ENCODE measurements at places on chromosomes 6 and 20.

- DNase-seq = no peak
These were observed 78.2 kb downstream of the TSHZ2 start for GRCh38 chr20:53050338-53050737.

- DNase-seq = no peak
These were observed 129.6 kb downstream of the PLEKHG1 start for GRCh38 chr6:150729188-150729748.

GRCh38 chr6:5713519-5713918, 293.2 kb downstream of the NRN1 start:
- no peak for DNase-seq

DNA sequence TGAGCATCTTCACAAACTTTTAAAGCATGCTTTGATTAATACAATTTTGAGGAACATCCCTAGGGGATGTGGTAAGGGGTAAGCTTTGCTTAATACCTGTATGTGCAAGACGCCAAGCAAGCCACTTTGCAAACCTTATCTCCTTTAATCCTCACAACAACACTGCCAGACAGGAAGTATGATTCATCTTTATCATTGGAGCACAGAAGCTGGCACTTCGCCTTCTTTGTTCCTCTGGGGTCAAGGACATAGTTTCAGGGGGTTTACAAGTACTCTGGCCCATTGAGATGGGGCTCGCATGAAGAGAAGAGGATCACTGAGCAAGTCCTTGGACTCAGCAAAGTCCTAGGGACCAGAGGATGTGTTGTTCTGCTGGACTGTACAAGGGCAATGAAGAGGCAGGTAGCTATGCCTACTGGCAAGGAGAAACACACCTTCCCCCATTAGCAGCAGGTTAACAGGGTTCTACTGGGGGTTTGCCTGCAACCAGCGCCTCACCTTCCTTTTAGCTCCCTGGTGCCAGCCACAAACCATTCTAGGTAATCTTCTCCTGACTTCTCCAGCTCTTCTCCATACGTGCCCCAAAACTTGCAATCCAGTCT, 8.8 kb downstream of the TMEM244 start:
- DNase-seq = no peak

GRCh38 chr20:63807654-63808053, 23.4 kb downstream of the ZBTB46 start:
- no peak for DNase-seq

DNA sequence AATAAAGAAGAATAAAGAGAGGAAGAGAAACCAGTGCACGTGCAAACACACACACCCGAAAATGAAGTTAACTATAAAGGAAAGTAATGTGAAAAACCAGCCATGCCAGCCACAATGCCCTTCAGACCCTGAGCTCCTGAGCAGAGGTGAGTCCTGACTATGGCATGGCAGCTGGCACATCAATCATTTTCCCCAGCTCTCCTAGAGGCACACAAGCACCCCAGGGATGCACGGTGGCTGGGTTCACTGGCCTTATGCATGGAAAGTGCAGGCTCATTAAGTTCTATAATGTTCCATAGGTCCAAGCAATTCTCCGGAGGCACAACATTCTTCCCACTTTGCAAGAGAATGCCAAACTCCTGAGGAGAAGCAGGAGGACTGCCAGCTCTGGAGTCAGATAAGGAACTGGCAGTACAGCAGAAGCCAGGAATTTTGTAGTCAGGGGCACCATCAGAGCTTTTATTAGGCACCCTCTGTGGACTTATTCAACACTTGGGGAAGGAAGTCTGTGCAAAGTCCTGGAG, 175.0 kb upstream of the PRDM1 start:
- no peak for DNase-seq

- no peak for DNase-seq
These were observed 96.0 kb downstream of the DTD1 start for GRCh38 chr20:18683839-18684238.

DNA sequence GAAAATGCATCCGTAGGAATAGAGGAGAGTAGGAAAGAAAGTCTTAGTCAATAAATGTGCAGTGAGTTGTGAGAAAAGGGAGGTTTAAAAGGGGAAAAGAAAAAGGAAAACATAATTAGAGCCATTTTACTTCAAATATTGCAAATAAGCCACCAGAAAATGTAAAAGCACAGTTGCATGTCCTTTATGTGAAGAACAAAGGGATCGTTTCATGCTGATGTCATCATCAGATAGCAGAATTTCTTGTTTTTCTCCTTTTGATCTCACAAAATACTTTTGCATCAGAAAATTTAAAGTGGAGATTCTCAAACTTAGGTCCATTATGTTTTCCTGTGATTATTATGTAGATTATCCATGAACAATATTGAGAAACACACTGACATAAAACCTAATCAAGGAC, 166.7 kb downstream of the HAO1 start:
- DNase-seq = no peak

DNA sequence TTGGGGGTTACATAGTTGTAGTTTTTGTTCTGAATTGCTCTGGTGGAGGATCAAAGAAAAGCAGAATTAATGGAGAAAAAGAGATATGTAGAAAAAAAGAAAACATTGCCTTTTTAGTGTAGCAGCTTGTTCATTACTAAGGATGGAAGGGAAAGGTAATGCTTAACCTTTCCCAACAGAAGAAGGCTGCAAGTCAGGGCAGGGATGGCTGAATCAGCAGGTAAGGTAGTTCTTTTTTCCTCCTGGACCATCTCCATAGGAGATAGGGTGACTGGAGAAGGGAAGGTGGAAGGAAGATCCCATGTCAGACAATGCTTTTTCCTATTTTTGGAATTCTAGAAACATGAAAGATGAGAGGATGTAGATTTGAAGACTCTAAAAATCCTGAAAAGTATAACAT, 79.4 kb upstream of the SUPT3H start:
- no peak for DNase-seq

GRCh38 chr20:9161311-9161710, 92.4 kb downstream of the PLCB4 start:
- no peak for DNase-seq

DNA sequence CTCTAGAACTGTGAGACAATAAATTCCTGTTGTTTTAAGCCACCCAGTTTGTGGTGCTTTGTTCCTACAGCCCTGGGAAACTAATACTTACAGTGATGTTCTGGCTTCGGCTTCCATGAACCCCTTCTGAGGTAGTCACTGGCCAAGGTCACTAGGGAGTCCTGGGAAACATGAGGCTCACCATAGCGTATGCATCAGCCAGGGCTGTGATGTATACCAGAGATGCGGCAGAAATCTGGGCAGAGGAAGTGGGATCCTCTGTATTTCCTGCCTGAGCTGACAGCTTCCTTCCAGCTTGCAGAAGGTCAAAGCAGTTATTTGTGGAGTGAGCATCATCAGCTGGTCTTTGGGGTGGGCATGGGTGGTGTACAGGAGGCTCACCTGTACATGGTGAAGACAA, 27.9 kb downstream of the KAT14 start:
- DNase-seq = no peak

GRCh38 chr6:51535327-51535726, 552.1 kb downstream of the PKHD1 start:
- no peak for DNase-seq

DNA sequence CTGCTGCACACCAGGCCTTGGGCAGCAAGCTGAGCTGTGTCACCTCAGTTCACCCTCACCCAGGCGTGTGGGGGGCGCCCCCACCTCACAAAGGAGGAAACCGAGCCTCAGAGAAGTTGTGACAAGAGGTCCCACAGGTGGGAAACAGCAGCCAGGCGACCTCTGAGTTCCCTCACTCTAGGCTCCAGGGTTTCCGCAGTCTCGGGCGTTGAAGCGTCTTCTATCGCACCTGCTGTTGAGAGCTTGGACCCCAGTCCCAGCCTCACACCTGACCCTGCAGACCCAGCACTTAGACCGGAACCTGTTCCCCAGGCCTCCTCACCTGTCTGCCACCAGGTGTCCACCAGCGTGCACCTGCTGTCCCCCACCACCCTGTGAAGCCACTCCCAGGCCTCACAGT, 22.3 kb upstream of the APMAP start:
- DNase-seq = no peak

GRCh38 chr20:16828666-16829305, 80.6 kb downstream of the OTOR start:
- no peak for DNase-seq

GRCh38 chr6:170010665-170011203, 259.3 kb downstream of the ERMARD start:
- DNase-seq = no peak

GRCh38 chr6:26276841-26277648, 88.0 kb upstream of the BTN3A2 start:
- no peak for DNase-seq

GRCh38 chr6:23951691-23952090, 174.3 kb upstream of the NRSN1 start:
- DNase-seq = no peak

DNA sequence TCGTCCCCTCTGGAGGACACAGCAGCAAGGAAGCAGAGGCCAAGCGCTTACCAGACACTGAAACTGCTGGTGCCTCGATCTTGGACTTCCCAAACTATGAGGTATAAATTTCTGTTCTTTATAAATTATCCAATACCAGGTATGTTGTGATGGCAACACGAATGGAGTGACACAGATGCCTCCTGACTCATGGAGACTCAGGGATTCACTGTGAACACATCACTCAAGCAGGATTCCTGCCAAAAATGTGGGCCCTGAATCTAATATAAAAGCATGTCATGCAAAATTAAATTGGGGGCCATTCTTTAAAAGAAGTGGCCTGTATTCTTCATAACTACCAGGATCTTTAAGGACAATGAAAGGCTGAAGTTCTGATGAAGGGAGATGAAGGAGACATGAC, 52.5 kb upstream of the SLC22A23 start:
- no peak for DNase-seq

GRCh38 chr20:20967564-20968184, 138.5 kb downstream of the LINC00237 start:
- DNase-seq = no peak

- no peak for DNase-seq
These were observed 126.5 kb upstream of the JAG1 start for GRCh38 chr20:10800288-10800687.

DNA sequence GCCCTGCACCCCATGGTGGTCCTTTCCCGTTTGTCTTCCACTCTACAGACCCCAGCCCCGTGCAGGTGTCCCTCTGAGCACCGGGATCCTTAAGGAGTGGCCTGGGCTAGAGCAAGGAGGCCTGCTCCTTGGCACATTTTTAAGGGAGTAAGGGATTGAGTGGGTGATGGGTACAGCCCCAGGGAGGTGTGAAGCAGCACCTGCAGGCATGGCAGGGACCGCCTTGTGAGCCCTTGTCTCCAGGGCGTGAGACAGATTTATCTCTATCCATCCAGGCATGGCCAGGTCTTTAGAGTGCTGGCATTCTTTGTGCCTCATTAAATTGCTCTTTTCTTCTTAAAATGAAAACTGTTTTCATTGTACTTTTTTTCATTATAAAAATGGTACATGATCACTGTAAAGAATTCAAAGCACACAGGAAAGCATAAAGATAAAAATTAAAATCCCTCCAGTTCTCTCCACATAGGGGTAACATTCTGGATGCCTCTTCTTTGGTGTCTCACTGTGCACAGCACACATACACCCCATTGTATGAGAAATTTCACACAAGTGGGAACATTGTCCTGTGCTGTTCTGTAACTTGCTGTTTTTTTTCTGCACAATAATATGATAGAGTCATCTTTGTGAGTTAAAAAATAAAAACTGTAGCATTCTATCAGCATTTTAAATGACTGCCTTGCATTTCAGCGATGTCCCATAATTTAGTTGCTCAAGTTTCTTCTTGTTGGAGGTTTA, 31.9 kb upstream of the ZNF831 start:
- no peak for DNase-seq

GRCh38 chr6:23224540-23224939, 655.2 kb downstream of the HDGFL1 start:
- DNase-seq = no peak

DNA sequence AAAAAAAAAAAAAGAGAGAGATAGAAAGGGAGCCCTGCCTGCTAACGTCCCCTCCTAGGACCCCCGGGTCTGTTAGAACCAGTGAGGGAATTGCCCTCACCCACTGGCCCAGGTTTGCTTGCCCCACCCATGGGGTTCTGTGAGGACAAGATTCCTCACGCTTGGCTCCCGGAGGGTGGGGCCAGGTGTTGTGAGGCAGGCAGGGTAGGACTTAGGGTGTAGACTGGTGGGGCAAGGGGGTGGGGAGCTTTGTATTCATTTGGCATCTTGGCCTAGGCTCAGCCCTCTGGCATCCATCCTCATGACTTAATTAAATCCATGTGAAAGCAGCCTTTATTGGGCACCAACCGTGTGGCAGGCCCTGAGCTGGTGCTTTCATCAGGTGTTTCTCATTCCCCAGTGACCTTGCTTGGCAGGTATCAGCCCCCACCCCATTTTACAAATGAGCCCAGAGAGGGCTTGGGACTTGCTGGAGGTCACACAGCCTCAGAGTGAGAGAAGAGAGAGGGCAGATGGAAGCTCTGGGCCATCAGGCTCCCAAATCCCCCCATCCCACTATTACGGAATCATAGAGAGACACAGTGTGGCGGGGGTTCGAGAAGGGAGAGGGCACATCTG, 19.0 kb downstream of the RAB44 start:
- no peak for DNase-seq

DNA sequence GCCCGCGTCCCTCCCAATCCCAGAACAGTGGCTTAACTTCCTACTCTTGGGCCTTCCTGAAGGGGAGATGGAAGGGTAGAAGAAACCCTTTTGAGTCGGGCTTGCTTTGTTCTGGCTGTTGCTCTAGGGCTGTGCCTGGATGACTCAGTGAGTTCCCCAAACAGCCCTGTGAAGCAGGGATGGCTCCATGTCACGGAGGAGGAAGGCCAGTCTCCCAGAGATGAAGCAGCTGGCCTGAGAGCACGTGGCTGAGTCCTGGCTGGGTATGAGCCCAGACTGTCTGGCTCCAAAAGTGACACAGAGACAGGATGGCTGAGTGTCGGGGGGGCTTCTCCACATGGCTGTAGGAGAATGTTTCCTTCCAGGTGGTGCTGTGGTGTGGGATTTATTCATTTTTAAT, 4.6 kb downstream of the SYTL3 start:
- DNase-seq = no peak

DNA sequence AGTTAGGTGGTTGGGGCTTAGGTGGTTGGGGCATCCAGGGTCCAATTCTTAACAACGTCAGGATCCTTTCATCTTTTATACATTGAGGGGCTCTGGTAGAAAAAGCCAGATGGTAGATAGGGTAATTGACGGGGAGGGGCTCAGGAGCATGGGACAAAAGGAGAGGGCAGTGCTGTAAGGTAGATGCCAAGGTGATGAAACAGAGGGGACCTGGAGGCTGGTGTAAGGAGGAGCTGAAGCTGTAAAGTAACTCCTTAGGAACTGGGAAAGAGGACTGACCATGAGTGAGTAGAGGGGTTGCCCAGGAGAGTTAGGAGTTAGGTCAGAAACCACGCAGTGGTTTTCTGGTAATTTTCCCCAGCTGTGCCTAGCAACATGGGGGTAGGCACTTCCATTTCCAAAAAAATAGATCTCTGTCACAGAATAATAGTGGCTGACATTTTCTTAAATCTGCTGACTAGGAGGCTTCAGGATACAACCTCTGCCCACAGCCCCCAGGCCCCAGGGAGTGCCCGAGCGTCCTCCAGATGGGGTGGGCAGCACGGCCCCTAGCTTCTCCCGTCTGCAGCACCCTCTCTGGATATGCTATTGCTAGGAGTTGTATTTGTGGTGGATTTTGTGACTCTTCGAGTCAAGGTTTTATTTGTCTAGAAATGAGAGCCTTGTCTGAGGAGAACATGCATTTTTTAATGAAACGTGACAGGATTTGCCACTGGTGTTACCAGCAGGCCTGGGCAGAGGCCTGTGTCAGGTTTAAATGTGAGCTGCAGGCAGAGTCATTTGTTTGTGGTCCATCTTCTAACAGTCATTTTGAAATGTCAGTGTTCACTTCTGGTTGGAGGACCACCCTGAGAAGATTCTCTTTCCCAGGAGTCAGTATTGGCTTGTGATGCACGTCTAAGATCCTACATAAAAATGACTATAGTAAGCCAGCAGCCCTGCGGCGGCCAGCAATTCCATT, 44.6 kb downstream of the TULP4 start:
- DNase-seq = no peak

All from memory B cell (primary cell).